ENCODE measurements at places on chromosomes 6 and 20.

DNA sequence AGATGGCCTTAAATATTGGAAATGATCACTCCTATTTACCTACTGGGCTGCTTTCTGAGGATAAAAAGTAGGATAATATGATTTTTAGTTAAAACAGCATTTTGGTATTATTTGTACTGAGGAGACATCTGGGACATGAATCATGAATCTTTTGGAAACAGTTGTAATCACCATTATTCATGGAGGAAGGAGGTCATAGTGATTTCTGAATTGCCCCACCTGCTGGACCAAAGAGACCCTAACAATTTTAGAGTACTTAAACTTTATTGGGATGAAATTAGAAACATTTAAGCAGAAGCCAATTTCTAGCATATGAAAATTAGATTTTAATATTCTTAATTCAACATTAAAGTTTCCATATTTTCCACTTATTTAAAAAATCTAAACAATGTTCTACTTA lies 108.4 kb upstream of the SIM1 start:
- DNase-seq = no peak

DNA sequence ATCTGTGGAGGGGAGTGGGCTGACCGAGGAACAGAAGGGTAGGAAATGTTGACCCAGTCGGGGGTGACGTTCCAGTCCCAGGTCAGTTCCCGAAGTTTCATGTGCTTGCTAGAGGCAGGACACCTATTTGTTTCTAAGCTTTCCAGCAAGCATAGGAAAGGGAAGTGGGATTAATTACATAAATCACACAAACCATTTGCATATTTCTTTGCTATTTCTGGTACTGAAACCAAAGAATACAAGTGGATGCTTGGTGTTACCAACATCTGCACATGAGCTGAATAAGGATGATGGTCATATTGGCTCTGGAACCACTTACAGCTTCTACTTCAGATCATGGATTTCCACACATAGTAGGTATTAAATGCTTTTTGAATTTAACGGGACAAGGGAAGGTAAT lies 546.5 kb downstream of the PRKN start:
- no peak for DNase-seq

GRCh38 chr6:62894114-62894513 lies 317.2 kb upstream of the FKBP1C start:
- DNase-seq = no peak

DNA sequence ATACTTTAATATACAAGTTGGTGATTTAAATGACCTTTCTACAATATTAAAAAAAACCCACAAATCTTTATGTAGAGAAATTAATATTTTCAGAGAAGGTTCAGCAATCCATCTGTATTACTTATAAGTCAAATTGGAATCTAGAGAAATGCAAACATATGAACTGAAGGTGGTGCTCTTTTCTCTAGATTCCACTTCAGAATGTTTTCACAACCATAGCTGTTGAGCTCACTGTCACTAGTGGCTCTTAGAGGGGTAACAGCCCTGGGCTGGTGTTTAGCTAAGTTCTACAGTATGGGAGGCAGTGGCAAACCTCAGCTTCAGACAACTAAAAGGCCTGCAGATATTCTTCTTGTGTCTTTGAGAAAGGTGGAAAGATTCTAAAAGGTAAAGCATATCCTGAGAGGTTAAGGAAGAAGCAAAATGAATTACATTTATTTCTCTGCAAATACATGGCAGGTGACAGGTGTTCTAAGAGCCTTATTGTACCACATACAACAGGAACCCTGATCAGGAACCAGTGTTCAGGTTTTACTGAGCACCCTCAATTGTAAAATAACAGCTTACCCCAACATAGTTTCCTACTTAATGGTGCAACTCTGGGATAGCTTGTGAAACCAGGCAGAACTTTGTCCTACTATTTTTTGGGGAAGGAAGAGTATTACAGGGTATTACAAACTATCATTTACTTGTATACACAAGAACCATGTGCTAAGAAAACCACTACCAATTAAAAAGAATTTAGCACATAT lies 56.6 kb upstream of the SAMHD1 start:
- DNase-seq = no peak

Measured in stimulated activated CD8-positive, alpha-beta memory T cell treated with anti-CD3 and anti-CD28 coated beads, Interleukin-12 subunit alpha, Interleukin-12 subunit beta, amount 100 ng/mL, for 4 hours (primary cell).